ENCODE measurements at places on chromosomes 11 and 22.

DNA sequence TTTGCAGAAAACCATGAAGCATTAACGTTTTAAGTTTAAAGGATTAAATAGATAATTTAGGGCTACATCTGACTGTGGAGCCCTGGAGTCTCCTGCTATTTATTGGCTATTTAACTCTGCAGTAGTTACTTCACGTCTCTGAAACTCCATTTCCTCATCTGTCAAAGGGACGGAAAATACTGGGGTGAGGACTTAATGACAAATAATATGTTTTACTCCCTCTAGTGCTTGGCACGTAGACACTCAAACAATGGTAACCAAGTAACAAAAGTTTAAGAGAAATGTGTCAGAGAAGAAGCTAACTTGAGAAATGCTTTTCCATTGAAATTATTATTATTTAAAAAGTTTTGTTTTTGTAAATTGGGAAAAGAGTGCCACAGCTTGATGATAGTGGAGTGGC is 130.7 kb upstream of the RCN1 start:
- no peak for DNase-seq

GRCh38 chr11:113242767-113243397 is 71.5 kb upstream of the TTC12 start:
- no peak for DNase-seq

DNA sequence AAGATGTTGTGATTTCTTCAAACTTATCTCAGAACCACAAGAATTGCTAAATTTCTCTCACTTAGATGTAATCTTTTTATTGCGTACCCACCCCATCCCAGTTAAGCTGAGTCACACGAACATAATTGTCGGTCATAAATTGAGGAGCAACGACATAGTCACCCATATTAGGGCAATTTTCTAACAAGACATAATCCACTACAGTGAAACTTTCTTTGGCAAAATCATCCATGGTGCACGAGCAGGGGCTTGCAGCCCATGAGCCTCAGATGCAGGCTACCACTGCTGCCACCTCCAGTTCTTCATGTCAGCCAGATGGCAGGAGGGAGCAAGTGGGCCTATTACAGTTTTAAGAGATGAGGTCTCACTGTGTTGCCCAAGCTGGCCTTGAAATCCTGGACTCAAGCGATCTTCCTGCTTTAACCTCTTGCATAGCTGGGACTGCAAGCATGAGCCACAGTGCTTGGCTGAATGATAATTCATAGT is 70.3 kb upstream of the GRK2 start:
- DNase-seq: no peak

- no peak for DNase-seq
These were observed 547.1 kb downstream of the RAB38 start for GRCh38 chr11:87628026-87628580.

GRCh38 chr11:96112192-96113128 is 188.6 kb upstream of the MTMR2 start:
- no peak for DNase-seq

DNA sequence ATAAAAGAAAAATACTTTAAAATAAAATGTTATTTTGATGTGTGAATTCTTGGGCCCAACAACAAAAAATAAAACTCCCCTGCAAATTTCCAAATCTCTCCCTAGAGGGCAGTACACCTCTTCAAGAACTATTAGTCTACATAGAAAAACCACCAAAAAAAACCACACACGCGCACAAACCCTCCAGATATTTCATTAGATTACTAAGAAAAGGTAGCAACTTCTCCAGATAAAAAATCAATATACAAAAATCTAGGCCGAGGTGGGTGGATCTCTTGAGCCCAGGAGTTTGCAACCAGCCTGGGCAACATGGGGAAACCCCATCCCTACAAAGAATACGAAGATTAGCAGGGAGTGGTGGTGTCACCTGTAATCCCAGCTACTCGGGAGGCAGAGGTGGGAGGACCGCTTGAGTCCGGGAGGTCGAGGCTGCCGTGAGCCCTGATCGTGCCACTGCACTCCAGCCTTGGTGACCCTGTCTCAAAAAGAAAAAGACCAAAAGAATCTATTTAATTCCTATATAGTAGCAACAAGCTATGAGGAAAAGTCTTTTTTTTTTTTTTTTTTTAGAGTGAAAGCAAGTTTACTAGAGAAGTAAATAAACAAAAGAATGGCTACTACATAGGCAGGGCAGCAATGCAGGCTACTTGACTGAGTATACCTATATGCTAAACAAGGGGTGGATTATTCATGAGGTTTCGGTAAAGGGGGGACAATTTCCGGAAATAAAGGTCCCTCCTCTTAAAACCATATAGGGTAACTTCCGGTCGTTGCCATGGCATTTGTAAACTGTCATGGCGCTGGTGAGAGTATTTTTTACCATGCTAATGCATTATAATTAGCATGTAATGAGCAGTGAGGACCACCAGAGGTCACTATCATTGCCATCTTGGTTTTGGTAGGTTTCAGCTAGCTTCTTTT is 13.1 kb downstream of the B3GNT6 start:
- peak; percentile 45 for DNase-seq

DNA sequence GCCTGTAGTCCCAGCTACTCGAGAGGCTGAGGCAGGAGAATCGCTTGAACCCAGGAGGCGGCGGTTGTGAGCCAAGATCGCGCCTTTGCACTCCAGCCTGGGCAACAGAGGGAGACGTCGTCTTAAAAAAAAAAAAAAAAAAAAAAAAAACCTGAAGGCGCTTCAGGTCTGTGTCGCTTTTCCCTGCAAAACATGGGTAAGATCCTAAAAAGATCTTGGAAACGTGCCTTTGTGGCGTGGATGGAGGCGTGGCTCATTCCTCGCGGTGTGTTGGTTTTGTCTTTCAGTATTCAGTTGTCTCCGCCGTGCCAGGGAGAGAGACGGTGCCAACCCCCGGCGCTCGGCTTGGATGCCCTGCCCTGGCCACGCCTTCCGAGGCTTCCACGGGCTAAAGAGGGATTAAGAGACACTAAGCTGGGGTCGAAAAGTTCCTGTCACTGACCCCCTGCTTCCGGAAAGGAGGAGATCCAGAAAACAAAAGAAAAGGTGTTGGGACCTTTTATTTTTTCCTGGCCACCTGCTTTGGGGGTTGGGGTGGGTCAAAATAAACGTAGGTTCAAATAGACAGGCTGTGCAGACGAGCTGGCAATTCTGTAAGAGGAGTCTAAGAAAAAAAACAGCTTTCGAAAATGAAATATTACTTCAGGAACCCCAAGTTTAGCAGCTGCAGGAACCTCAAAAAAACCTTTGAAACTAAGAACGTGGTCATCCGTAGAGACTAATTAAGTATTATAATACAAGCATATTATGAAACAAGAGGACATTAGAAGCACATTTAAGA is 1.1 kb upstream of the SLC35F2 start:
- no peak for DNase-seq

GRCh38 chr11:117300283-117300663 is 9.1 kb downstream of the BACE1-AS start:
- DNase-seq: no peak

DNA sequence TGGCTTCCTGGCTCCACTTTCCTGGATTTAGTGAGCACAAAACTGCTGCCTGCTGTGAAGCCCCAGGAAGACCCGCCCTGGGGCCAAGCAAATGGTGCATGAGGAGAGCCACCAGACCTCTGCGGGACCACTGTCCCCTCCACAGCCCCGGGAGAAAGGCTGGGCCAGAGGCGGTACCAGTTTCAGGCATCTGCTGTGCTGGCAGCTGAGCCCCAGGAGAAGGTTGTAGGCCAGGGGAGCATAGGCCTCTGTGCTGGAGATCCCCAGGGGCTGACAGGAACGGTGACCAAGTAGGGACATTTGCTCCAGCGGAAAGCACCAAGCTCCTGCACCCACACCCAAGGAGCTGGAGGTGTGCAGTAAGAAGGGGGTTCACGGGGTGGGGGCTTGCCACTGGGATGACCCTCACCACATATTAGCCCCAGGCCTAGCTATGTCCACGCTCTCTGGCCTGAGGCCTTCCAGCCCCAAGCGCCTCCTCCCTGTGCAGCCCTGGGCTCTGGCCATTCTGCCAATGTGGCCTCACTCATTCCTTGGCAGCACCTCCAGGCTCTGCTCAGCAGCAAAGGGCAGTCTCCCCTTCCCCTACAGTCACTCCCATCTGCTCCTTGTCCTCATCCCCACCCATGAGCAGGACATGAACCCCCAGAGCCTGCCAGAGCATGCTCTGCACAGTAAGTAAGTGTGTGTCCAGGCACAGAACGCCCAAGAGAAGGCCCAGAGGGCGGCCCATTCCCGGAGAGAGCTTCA is 24.0 kb upstream of the COMT start:
- no peak for DNase-seq

DNA sequence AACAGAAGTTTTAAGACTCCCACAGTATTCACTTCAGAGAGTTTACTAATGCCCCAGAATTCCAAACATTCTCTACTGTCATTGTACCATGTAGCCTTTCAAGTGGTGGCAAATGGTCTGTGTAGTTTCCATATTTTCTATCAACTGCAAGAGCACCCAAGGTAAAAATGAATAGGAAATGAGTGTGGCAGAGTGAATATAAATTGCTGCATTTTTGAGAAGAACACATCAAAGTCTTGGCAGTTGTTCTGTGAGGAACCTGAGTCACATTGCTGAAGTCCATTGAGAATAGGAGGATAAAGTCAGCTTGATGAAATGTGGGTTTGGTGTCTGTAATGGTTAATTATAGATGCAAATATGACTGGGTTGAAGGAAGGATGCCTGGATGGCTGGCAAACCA is 193.6 kb downstream of the AASDHPPT start:
- no peak for DNase-seq

DNA sequence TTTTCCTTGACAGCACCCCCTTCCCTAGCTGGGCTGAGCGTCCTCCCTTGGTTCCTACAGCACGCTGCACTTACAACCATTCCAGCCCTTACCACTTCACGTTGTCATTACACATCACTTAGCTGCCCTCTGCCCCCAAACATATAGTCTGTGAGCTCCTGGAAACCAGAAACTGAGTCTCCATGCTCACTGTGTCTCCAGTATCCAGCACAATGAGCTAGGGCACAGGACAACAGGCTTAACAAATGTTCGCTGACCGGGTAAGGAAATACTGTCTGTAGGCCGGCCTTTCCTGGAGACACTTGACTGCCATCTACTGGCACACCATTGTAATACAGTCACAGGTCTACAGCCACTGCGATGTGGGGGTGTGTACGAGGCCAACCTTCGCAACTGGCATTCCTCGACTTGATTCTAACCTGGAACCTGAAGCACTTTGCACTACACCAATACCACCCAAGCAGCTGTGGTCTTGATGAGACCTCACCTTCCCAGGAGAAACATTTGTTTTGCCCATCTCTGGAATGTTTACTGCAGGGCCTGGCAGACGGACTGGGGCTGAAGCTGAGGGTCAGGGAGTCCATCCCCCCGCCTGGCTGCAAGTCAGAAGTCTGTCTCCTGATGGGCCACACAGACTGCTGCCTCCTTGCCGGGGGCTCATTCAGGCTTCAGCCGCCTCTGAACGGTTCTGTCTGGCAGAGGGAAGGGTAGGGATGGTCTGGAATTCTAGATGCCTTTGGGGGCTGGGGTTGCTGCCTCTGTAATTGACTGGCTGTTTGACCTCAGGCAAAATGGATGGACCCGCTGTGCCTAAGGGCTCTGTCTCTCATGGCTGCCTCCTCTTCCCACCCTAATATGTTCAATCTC is 72.0 kb downstream of the SYN3 start:
- no peak for DNase-seq

GRCh38 chr11:19746086-19746485 is 33.4 kb downstream of the NAV2 start:
- DNase-seq: no peak

- DNase-seq: no peak
These were observed 134.4 kb downstream of the CSNK2A3 start for GRCh38 chr11:11218629-11218986.

- no peak for DNase-seq
These were observed 38.9 kb downstream of the RELT start for GRCh38 chr11:73414977-73415651.

DNA sequence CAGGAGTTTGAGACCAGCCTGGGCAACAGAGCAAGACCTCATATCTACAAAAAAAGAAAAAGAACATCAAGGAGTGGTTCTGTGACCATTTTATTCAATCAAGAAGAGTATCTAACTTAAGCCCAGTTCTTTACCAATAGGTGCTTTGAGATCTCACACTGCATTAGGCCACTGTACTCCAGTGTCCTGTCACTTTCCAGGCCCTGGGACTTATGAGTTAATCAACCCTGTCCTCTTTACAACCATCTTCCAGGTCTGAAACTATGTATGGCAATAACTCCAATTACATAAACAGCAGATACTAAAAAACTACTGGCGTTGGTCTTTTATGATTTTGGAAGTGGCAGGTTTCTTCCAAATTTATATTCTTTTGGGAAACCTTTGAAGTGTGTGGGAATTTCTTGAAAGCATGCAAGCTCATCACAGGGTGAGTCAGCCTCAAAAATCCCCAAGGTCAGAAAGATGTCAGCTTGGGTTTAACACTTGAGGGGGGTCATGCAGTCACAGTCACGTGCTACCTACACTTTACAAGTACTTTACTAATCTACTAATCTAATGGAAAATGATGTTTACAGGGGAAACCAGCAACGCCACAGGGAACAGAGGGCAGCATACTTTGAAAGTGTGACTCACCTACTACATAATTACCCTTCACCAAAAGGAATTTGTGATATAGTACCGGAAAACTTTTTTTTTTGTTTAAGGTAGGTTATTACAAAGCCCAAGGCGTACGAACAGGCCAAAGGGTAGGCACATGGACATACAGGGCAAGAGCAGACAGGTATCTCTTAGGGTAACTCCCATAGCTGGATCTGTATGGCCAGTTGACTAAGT is 15.6 kb downstream of the PISD start:
- no peak for DNase-seq

DNA sequence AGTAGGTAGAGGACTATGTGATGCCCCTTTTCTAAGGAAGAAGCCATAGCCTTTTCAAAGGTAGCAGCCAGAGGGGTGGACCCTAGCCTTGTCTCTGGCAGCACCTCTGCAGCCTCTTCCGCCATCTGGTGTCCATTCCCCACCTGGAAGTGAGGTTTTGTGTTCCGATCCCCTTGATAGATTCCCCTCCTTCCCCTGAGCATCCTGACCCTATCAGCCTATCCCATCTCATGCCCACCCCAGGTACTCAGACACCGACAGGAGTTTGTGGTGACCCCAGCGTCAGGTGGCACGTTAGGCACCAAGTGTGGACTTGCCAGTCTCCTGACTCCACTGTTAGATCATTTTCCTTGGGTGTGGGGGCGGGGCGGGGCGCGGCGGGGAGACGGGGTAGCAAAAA is 398 bp upstream of the FAM89B start:
- DNase-seq: no peak

GRCh38 chr22:43891360-43892182 is at the start of gene PNPLA5:
Gene PNPLA5 (minus strand): TSS chr22:43892013. CDS start chr22:43891880, 133 bp downstream.
- DNase-seq: no peak
